Activated naive CD4-positive, alpha-beta T cell treated with Interleukin-2 at 50 U/mL for 16 hours (primary cell): ENCODE measurements at places on chromosomes 5 and 9.
A peak's percentile ranks its signal among the peaks of the same experiment; 100 is the strongest.

GRCh38 chr5:3217771-3218495 lies 377.7 kb upstream of the IRX1 start:
- DNase-seq: no peak

DNA sequence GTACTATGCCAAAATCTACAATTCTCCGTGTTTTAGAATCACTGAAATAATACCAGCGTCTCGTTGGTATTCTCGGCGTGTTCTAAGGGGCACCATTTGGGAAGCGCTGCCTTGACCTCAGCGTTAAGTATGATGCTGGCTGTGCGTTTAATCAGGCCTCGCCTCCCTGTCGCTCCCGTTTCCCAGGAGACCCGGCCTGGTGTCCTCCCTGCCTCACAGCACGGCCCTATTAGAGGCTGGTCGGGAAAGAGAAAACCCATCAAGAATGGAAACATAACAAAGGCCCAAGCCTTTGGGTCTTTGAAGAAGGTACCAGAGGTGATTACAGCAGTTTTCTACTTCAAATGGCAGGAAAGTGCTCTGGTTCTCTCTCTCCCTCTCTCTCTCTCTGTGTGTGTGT lies 30.0 kb downstream of the GFPT2 start:
- no peak for DNase-seq

DNA sequence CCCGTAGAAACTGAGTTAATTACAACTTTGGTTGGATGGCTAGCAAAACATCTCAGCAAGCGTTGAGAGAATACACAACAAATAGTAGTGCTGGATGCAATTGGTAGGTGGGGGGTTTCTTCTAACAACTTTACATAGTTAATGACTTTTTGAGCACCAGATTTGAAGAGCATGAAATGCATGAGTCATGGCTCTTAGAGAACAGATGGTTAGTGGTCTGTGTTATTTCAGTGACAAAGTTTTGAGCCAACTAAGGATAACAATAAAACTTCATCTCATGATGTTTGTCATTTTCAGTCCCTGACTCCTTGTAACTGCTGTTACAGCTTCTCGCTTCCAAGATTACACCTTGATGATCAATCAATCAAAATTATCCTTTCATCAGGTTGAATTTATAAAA lies 399.0 kb upstream of the BRINP1 start:
- DNase-seq: no peak

DNA sequence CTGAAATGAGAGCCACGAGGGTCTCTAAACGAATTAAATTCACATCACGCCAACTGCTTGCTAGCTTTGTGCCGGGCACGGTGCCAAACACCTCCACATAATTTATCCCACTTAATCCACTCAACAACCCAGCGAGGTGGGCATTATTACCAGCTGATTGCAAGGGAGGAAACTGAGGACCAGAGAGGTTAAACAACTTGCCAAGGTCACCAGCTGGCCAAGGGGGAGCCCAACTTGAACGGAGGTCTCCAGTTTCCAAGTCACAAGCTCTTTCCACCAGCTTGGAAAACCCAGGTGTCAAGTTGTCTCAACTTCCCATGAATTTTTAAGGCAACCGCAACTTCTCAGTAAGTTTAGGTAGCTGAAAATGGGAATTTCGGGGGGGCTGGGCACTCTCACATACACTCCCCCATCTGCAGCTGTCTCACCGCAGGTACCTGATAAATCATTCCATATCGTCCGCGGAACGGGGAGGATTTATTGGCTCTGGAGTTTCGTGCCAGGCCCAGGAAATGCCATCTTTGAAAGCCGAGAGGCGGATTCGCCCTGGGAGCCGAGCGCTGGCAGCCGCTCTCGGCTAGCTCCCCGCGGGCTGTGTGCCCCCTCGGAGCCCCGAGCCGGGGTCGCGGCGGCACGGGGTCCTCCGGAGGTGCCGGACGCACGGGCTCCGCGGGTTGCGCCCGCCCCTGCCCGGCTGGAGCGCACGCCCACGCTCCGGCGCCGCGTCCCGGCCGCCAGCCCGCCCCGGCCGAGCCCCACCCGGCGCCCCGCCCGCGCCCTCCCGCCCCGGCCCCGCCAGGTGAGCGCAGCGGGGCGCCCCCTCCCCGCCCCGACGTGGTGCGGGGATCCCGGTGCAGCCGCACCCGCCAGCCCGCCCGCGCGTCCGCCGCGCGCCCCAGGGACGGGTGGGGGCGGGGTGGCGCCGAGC lies 617 bp downstream of the PTPN3 start:
- no peak for DNase-seq

DNA sequence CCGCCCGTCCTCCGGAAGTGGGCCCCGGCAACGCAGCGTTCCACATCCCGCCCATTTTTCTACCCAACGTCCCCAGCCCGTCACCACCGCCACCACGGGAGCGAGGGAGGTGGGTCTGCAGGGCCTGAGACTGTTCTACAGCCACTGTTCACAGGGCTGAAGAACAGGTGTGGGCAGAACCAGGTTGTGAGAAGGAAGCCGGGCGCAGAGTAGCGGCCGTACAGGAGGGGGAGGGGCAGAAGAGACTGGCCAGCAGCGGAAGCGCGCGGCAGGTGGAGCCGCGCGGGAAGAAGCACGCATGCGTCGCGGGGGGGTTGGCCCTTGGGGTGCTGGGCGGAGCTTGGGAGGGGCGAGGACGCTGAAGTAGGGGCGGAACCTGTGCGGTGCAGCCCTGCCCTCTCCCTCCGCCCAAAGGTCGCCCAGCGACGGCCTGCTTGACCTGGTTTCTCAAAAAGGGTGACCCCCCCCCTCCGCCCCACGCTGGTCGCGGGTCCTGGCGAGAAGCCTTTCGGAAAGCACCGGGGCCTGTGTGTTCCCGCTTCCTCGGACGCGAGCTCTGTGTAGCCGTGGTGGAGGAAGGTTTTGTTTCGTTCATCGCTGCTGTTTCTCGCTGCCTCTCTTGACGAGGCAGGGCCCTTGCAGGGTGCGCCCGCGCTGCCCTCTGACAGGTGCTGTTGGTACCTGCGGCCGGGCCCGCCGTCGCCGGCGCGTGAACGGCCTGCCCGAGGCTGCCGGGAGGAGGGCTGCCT lies 7.8 kb upstream of the MGAT1 start:
- peak; percentile 96 for DNase-seq

- DNase-seq: no peak
Observed at GRCh38 chr5:35442885-35443639, 174.6 kb upstream of the SPEF2 start.

GRCh38 chr9:118209343-118209742 lies 505.1 kb downstream of the TLR4 start:
- DNase-seq: no peak

DNA sequence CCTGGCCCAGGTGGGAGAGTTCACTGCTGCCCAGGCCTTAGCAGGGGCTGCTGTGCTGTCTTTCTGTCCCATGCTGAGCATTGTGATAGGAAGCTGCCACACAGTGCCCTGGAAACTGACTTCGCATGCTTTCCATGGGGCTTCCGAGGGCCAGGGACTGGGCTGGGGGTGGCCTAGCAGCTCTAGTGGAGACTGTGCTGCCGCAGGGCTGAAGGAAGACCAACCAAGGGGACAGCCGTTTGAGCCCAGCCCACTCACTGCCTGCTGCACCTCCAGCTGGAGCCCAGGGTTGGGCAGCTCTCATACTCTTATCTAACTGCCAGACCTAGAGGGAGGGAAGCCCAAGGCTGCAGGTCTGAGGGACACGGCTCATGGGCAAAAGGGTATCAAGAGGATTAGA lies 79.2 kb downstream of the RGS3 start:
- DNase-seq: no peak

GRCh38 chr5:142924135-142924883 lies 154.1 kb downstream of the ARHGAP26 start:
- no peak for DNase-seq

DNA sequence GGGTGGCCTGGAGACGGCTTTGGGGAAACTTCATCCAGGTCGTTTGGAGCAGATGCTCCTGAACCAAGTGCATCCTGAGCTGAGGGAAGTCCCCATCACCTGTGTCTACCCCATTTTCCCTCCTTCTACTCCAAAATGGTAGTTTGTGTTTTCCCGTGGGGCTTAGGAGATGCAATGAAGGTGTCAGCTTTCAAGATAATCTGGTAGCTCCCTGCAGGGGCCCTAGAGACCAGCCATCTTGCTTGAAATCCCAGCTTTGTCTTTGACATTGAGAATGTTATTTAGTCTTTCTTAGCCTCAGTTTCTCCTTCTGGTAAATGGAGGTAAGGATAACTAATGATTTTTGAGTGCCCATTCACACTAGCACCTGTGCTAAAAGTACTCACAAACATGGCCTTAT lies 77.4 kb downstream of the WWC1 start:
- no peak for DNase-seq

GRCh38 chr9:133103183-133103986 lies 17.7 kb downstream of the RALGDS start:
- peak; percentile 59 for DNase-seq

- DNase-seq: no peak
Observed at GRCh38 chr5:78591972-78592700, 56.4 kb downstream of the LHFPL2 start.

- no peak for DNase-seq
Observed at GRCh38 chr5:28014779-28015178, 976.4 kb upstream of the CDH9 start.
